ENCODE measurements at places on chromosomes 7 and 10.
A peak's percentile ranks its signal among the peaks of the same experiment; 100 is the strongest.

GRCh38 chr10:44908066-44908749 is 2.9 kb upstream of the TMEM72 start:
- peak; percentile 64 for DNase-seq

DNA sequence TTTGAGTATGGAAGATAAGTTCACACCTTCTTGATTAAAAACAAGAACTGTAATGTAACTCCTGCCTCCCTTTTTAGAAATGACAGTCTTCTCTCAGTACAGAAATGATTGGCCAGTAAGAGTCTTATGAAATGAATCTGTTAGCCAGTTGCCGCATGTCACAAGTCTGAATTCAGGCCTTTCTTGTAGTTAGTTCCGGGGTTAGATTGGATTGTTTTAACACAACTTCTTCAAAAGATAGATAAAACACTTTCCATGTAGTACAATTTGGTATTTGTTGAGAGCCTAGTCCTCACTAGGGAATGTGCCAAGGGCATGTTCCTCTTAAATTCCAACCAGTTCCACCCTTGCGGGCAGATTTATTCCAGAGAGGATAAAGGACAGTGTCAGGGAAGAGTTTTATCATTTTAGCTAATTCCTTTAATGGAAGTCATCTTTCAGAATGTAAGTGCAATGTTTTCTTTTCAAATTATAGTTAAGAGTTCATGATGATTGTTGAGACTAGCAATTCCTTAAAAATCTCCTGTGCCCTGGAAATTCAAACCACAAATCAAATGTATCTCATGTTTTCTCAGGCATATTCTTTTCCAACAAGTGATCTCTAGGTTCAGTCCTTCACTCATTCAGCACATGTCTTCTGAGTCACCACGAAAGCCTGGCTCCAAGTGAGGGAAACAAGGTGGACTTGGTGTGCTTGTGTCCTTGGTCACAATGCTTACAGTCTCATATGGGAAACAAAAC is 4.1 kb downstream of the FHIP2A start:
- no peak for DNase-seq

DNA sequence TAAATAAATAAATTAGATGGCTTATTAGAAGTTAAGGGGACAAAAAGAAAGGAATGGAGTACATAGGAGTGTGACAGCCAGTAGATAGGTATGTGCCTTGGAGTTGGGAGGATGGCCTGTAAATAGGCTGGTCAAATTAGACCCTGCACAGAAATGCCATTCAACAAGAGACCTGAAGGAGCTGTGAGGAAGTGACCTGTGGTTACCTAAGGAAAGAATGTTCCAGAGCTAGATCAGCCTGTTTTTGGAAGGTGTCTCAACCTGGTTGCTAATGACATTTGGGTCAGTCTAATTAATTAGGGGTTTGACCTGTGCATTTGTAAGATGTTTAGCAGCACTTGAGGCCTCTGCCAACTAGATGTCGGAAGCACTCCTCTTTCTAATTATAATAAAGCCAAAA is 315.3 kb upstream of the PLXDC2 start:
- no peak for DNase-seq

DNA sequence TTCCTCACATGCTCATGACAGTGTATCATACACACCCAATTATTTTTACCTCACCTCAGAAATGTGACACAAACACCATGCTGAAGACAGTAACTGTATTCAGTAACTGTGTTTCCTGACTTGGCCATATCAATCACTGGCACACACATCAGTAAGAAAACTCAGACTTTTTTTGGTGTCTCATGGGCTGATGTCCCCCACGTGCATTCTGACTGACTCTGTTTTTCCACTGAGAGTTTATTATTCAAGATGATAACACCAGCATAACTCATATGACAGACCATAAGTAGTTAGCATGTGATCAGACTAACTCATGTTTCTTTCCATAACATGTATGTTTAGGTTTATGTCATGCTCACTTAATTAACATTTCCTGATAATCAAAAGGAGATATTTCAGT is 124.8 kb downstream of the CD36 start:
- DNase-seq, result no peak

- DNase-seq, result no peak
Observed at GRCh38 chr10:45339894-45340293, 24.5 kb upstream of the OR13A1 start.

GRCh38 chr10:86635402-86635801 is 18.9 kb upstream of the OPN4 start:
- no peak for DNase-seq

DNA sequence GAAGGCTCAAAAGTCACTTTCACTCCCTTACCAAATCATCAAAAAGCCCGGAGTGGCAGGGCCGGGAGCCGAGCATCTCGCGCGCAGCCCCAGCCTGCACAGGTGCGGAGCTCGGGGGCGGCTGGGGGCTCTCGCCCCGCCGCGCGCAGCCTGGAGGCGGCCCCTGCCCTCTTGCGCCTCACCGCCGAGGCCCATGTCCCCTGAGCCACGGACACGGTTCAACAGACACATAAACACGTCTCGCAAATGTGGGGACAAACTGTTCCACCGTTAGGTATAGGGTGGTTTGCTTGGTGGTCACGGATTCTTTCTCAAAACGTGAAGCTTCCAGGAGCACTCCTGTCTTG is 700 bp downstream of the GSAP start:
- DNase-seq, result peak; percentile 18

DNA sequence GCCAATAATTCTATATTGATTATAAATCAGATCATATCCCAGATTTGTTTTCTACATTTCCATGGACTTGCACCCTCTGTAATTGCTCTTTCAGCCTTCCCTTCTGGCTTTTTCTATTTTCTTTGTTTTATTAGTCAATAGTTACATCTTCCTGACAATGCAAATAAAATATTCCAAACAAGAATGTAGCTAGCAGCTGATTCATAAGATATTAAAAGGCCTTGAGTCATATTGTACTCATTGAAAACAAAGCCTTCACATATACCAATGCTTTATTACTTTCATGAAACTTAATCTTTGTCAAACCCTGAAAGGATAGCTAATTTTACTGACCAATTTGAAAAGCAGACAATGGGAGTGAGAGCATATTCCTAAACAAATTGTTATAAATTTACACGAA is 10.7 kb upstream of the SFMBT2 start:
- no peak for DNase-seq

DNA sequence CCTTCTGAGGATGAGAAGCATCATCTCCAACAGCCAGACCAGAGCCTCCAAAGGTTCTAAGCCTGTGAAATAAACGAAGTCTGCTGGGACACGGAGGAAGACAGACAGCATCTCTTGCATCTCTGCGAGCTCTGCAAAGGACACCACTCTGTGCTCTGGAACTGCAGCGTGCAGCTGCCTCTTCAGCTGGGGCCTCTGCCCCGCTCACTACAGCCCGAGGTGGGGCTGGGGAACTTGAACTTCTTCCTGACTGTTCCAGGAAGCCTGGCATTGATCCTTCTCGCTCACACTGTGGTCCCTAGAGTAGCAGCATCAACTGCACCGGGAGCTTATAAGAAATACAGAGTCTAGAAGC is 163.3 kb downstream of the USP6NL start:
- DNase-seq, result no peak

DNA sequence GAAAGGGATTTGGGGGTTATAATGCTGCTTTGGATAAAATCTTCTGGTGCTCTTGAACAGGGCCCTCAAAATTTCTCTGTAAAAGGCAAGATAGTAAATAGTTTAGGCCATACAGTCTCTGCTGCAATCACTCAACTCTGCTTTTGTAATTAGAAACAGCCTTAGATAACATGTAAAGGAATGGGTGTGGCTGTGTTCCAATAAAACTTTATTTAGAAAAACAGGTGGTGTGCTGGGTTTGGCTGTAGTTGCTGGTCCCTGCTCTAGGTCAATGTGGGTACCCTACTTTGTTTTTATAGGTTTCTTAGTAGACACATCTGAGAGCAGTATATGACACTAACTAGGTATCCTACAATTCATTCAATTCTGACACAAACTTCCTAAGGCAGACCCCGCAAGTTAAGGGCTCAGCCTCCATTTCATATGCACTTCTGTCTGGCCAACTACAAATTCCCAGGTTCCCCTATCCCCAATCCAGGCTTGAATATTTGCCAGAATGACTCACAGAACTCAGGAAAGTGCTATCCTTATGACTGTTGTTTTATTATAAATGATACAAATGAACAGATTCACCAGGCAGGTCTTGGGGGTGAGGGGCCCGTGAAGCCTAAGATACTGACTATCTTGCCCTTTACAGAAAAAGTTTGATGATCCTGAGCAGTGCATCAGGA is 349.9 kb downstream of the RPS24 start:
- DNase-seq, result no peak

- DNase-seq, result no peak
Observed at GRCh38 chr10:103282961-103283360, 6.0 kb downstream of the INA start.

GRCh38 chr10:42150428-42151061 is 487.8 kb downstream of the ZNF33B start:
- DNase-seq, result no peak

DNA sequence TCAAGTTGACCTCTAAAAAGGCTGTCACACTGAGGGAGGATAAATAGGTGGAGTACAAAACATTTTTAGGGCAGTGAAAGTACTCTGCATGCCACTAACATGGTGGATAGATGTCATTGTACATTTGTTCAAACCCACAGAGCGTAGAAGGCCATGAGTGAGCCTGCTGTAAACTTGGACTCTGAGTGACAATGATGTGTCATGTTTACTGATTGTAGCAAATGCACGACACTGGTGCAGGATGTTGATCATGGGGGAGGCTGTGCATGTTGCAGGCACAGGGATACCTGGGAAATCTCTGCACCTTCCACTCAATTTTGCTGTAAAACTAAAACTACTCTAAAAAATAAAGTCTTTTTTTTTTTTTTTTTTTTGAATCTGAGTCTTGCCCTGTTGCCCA is 52.5 kb upstream of the GRID1 start:
- no peak for DNase-seq

DNA sequence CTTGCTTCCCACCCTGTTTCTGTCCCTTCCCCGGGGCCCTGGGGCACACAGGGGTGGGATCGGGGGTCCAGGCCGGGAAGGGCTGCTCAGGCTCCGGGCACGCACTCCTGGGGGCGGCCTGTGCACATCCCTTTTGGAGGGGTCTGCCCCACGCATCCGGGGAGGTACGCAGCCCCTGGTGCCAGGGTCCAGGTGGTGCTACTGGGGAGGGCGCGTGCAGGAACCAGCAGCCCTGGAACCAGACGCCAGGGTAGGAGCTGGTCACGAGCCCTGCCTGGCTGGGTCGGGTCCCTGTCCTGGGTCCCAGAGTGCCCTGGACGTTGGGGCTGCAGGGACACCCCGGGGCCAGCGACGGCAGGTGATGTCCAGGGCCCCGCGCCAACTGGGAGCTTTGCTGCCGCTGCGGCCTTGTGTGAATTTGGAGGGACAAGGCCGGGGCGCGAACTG is 53.4 kb downstream of the GLRX3 start:
- DNase-seq, result peak; percentile 18

- no peak for DNase-seq
Observed at GRCh38 chr10:94673614-94674321, 9.8 kb upstream of the CYP2C18 start.

DNA sequence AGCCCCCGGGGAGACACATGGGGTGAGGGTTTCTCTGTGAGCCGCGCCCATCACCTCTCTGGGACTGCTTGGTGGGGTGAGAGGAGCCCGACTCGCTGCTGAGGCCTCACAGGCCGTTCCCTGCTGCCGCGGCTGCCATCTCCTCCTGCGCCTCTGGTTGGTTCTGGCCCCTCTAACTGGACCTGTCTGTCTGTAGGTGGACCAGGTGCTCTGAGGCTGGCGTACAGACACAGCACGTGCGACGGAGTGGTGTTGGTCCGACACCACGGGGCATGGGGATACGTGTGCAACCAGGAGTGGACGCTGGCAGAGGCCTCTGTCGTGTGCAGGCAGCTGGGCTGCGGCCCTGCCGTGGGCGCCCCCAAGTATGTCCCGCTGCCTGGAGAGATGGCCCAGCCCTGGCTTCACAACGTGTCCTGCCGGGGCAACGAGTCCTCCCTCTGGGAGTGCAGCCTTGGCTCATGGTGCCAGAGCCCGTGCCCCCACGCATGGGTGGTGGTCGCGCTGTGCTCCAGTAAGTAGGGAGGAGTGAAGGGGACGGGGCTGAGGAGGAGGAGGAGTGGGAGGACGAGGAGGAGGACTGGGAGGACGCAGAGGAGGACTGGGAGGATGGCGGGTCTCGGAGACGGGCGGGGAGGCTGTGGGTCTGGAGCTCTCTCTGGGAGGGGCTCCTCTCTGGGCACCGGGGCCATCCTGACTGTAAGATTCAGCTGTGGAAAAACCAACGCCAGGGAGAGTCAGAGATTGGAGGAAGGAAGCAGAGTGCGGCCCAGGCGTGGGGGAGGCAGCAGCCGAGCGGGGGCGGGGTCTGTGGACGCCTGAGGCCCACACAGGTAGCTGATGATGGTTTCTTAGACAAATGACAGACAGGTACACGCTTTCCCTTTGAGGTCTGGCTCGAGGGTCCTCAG is 2.6 kb downstream of the SCART1 start:
- DNase-seq, result no peak

GRCh38 chr7:27650283-27650682 is 12.4 kb downstream of the HIBADH start:
- no peak for DNase-seq

DNA sequence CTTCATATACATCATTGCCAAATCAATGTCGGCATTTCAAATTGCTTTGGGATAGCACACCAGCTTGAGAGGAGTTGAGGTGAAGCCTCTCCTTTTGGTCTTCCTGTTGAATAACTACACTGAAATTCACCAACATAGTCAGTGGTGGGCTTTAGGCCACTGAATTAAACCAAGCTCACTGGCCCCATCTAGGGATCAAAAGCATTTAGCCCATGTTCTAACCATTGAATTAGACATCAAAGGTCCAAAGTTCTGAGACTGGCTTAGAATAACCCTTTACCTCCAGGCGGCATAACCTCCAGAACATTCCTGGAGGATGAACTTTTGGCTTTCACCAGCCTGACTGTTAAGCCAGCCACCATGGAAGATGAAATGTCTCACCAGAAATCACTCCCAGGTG is 54.6 kb downstream of the BPGM start:
- DNase-seq, result no peak

DNA sequence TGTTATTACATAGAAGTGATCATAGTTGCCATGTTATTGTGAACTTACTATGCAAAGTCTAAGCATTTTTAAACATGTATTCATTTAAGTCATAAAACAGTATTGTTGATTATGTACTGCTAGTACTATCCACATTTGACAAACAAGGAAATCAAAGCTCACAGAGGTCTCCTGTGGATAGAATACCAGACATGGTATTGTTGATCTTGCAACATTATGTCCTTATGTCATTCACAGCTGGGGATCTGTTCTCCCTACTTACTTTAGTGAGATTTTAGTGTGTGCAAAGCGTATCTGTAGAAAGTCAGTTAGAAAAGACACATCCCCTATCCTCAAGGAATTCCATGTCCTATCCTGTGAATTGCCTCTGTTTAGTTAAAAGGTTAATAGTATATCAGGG is 106.1 kb downstream of the SND1 start:
- no peak for DNase-seq
